Skin of body (tissue), 3 donors: ENCODE measurements at places on chromosomes 1 and 21. TPM values are rescaled to one million over a fixed set of nuclear protein-coding genes. Genes with fewer than 3 reads are reported as not detected.

FMOD gene
- total RNA-seq, result 31.9 TPM

DNA sequence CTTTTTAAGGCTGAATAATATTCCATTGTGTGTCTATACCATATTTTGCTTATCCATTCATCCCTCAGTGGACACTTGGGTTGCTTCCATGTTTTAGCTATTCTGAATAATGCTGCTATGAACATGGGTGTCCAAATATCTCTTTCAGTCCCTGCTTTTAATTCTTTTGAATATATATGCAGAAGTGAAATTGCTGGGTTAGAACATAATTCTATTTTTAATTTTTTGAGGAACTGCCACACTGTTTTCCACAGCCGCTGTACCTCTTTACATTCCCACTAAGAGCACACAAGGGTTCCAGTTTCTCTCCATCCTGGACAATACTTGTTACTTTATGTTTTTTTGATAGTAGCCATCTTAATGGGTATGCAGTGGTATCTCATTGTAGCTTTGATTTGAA is 65.6 kb downstream of the RIMS3 start:
- DNase-seq, result no peak

DNA sequence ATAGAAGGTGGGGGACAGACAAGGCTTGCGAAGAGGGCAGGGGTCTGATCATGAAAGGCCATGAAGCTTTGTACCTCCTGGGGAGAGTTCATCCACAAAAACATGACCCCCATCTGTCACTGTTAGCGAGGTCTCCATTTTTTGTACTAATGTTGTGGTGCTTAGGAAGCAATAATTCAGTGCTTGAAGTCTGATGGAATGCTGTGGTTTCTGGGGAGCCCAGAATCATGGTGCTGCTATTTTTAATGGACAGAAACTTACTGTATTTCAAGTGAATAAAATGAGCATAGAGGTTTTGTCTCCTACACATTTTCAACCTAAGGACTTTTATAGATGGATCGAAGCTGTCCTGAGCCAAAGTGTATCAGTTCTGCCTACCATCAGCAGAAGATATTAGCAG is 28.2 kb upstream of the RGL1 start:
- no peak for DNase-seq

DNA sequence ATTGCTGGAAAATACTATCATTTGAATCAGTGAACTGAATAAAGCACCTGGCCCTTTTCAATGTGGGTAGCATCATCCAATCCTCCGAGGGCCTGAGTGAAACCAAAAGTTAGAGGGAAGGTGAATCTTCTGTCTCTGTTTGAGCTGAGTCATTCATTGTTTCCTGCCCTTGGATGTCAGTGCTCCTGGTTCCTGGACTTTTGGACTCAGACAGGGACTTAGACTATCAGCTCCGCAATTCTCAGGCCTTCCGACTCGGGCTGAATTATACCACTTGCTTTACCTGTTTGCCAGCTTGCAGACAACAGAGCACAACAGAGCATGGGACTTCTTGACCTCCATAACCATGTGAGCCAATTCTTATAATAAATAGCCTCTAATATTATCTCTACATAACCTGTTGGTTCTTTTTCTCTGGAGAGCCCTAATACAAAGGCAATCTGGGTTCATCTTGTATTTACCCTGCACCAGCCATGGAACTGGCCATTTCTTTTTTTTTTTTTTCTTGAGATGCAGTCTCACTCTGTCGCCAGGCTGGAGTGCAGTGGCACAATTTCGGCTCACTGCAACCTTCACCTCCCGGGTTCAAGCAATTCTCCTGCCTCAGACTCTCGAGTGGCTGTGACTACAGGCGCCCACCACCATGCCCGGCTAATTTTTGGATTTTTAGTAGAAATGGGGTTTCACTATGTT is 19.2 kb upstream of the VASH2 start:
- DNase-seq, result no peak

DNA sequence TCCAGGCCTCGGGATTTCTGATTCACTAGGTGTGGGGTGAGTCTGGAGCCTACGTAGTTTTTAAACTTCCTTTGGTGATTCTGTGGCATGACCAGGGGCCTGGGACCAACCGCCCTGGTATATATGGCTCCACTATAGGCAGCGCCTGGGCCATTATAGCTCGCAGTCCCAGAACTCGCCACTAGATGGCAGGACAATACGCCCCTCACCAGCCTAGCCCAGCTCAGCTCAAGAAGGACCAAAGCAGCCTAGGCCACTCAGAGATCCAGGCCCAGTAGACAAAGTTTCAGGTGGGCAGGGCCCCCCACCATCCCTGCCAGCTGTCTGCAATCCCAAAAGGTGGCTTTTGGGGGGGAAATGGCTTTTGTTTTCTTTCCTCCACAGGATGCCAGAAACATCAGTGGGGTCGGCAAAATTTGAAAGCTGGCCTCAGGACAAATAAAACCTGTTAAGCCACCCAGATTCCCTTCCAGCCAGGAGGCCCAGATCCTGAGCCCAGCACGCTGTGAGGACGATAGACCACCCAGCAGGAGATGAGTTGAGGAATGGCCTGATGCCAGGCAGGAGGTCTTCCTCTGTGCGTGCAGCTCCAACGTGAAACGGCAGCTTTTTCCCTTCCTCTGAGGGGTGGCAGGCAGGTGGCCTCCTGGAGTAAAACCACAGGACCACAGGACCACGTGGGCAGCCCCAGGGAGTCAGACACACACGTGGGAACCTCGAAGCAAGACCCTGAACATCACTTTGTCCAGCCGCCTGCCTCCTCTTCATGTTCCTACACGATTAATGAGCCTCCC is 24.8 kb upstream of the TMEM51 start:
- DNase-seq, result peak; percentile 15
